CMK (cell line): ENCODE measurements at places on chromosomes 5 and 9.
A peak's percentile ranks its signal among the peaks of the same experiment; 100 is the strongest.

DNA sequence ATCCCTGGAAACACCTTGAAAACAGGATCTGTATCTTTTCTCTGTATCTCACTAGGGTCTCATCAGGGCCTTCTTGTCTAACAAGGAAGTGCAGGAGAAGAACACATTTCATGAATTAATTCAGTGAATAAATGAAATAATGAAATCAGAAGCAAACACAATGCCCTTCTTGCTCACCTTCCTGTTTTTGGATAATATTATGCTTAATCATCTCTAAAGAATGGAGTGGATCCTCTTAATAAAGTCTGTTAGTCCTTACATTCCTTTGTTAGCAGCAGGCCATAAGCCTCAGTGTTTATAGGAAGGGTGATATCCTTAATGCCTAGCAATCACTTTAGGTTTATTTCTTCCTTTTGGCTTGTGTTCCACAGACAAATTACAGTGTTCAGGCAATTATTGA is 837.1 kb upstream of the SEMA6A start:
- no peak for DNase-seq

DNA sequence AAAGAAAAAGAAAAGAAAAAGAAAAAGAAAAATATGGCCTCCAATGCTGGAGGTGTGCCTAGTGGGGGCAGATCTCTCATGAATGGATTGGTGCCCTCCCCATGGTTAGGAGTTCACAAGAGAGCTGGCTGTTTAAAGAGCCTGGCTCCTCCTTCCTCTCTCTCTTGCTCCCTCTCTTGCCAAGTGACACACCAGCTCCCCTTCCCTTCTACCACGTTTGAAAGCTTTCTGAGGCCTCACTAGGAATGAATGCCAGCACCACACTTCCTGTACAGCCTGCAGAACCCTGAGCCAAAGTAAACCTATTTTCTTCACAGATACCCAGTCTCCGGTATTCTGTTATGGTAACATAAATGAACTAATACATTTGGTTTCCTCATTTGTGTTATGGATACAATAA is 14.4 kb upstream of the GALNT10 start:
- no peak for DNase-seq

DNA sequence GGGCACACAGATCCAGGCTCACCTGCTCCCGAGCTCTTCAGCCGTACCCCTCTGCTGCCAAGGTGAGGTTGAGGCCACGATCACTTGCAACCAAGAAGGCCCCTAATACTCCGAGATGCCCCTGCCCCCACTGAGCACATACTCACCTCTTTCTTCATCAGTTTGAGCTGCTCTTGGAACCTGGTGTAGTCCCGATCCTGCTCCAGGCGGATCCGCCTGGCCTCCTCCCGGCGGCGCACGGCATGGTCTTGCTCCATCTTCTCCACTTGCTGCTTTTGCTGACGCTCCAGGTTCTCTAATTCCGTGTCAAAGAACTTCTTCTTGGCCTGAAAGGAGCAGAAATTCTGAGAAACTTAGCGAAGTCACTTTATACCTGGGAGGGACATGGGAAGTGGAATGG is 75.7 kb upstream of the FBXW11 start:
- DNase-seq = no peak

GRCh38 chr9:123281659-123282350 is 13.4 kb upstream of the STRBP start:
- no peak for DNase-seq

GRCh38 chr9:100472788-100473275 is at the start of gene TMEFF1:
TSS of gene TMEFF1 (plus strand) at chr9:100473149. CDS start at chr9:100473545, 396 bp downstream.
- no peak for DNase-seq

GRCh38 chr5:158381614-158382160 is 522.7 kb upstream of the CLINT1 start:
- DNase-seq = no peak

- no peak for DNase-seq
Measured at GRCh38 chr5:117160391-117160790, 585.8 kb upstream of the SEMA6A start.

DNA sequence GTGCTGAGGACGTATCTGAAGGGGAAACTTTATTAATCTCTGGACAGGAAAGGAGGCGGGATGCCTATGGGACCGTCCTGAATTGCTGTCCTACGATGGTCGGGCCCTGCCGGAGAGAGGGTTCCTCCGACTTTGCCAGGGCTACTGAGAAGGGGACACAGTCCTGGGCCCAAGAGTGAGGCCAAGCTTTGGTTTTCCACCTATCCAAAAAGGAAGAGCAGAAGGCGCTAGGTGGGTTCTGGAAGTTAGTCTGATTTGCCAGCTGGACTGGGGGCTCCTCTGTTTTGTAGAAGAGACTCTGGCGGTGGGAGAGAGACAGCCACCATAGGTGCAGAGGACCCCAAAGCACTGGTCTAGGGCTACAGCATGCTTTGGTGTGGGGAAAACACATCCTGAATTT is 243.8 kb upstream of the IRX4 start:
- DNase-seq = no peak

DNA sequence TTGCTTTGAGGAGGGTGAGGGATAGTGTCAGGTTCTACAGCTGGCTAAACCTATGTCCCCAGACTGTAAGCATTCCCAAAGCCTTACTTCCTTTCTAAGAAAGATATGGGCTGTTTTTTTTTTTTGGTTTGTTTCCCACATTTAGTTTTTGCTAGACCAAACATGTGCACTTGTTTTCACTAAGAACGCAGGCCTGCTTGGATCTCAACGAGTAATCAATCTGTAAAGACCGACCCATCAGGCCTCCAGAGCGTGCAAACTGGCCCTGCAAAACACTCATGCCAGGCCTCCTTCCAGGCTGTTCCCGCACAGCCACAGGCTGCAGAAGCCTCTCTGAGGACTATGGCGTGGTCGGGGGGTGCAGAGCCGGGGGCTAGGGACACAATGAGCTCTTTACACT is 304.8 kb upstream of the PANK3 start:
- no peak for DNase-seq

- no peak for DNase-seq
Measured at GRCh38 chr9:110999379-110999778, 38.9 kb downstream of the LPAR1 start.

DNA sequence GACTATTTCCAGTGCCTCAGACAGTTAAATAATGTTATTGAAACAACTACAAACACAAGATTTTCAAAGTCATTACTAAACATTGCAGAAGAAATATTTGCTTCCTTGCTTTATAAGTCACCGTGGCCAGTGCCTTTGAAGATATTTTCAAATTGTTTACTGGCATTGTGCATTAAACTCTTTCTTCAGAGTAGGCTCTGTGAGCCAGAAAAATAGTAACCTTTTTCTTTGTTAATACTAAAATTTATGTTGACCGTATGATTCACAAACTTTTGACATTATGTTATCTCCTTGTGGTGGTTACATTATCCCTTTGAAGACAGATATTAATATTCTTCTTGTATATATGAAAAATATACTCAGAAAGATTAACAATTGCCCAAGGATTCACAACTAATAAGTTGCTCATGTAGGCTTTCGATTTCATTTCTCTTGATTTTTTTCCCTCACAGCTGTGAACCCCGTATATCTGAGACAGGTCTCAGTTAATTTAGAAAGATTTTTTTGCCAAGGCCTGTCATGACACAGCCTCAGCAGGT is 140.1 kb downstream of the NR3C1 start:
- no peak for DNase-seq

- DNase-seq = peak; percentile 14
Measured at GRCh38 chr5:129379406-129379805, 80.7 kb upstream of the ADAMTS19 start.

DNA sequence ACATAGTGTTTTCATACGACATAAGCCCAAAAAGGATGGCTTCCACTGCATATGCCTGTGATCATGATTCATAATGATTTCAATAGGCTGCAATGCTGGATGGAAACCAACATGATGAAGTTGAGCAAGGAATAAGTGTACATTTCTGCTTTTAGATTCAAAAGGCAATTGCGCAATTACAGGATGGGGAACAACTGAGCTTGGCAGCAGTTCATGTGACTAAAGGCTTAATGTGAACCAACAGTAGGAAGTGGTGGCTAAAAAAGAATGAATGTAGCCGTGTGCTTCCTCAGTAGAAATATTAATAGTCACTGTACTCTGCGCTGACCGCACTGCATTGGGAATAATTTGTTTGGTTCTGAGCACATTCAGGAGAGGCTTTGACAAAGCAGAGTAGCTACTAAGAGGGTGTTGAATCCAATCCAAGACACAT is 51.2 kb downstream of the SLC1A3 start:
- DNase-seq = peak; percentile 22

DNA sequence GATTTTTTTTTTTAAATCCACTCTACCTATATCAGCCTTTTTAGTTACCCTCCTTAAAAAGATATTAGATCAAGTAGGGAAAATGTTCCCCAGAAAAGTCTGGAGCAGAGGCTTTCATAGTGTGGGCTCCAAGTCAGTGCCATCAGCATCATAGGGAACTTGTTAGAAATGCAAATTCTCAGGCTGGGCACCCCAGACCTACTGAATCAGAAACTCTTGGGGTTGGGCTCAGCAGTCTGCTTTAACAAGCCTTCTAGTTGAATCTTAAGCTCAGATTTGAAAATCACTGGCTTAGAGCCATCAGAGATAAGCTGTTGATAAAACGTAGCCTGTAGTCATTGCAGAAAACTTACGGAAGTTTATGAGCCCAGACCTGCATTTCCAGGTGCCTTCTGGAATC is 140.1 kb downstream of the TMEM38B start:
- DNase-seq = no peak

DNA sequence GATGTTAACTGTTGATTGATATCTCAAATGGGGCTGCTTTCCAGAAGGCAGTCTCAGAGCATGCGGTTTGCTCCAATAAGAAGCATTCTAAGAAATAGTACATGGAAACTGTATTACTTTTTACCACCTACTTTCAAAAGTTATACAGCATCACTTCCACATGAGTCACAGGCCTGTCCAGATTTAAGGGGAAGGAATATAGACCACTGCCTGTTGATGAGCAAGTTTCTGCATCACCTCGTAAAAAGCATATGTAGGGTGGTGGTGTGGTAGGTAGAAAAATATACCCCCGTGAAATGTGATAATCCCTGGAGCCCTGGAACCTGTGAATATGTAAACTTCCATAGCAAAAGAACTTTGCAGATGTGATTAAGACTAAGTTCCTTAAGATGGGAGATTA is 816.6 kb upstream of the CDH6 start:
- no peak for DNase-seq

DNA sequence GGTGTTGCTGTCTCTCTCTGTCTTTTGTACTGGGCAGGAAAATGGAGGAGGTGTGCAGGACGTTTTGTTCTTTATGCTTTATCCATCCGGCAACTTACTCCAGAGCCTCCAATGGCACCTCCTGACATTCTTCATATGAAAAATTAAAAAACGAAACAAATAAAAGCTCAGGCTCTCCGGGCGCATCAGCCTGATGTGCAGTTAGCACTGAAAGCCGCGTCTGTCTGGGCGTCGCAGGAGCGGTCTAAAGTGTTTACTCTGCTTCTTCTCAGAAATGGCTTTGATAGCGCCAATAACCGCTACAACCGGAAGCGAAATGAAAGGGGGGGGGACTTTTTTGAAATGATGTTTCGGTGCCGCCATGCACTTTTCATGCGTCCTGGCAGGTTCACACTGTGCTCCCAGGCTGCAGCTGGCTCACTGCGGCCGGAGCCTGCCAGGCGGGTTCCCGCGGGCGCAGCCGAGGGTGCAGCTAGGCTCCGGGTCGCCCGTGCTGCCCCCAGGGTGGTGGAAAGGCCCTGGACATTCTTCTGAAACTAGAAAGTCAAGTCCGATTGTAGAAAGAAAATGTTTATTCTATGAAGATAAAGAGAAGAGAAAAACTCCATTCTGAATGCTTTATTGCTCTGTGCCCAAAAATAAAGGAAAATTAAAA is 407.7 kb upstream of the IRX1 start:
- no peak for DNase-seq

DNA sequence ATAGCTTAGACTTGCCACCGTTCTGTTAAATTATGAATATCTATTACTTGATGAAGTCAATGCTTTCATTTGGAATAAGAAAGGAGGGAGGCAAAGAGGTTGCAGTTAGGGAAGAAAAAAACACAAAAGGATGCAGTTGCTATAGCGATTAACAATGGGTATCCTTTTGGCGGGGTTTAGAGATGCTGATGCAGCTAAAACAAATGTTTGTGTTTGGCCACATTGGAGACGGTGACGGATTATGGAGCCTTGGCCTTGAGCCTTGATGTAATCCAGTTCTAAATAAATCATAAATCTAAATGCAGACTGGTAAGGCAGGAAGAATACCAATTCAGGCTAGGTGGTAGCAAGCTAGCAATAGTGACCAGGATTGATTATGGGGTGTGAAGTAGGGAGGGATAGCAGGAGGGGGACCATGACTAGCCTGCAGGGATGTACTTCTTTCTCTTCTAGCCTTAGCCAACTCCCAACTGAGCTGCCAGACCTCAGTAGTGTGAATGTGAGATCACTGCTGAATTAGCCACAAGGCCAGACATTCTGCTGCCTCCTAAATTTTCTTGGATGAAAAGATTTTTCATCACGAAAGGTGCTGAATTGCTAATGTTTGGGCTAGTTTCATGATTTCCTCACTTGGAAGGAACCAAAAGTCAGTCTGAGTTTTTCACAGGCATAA is 160.3 kb downstream of the TLR4 start:
- DNase-seq = no peak

- no peak for DNase-seq
Measured at GRCh38 chr5:62473209-62473608, 60.6 kb downstream of the IPO11 start.

DNA sequence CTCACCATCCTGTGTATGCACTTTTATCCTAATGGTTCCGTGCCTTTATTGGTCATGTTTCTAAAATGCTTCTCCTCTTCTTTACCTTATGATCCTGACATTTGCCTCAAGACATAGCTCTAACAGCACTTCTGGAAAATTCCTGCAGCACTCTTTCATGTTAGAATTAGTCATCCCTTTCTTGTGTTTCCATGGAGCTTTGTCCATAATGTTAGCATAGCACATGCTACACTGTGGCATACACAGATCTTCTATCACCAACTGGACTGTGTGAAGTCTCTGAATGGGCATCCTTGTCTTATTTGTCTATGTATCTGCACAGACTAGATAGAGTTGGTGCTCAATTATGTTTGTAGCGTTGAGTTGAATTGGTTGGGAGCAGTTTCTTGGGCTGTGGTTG is 2.0 kb downstream of the SCGB3A2 start:
- DNase-seq = no peak

DNA sequence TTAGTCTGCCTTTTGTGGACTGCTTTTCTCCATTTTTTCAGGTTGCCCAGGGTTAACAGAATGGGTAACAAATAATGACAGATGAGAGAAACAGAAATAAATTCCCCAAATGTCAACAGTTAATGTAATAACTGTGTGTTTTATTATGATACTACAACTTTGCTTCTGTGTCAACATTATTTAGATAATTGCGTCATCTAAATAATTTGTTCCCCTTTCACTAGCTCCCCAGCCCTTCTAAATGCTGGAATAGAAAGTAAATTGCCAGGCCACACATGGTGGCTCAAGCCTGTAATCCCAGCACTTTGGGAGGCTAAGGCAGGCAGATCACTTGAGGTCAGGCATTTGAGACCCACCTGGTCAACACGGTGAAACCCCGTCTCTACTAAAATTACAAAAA is 53.5 kb downstream of the RNF38 start:
- DNase-seq = no peak
